Aorta (tissue), 5 donors: ENCODE measurements at places on chromosomes 6 and 20. TPM values are rescaled to one million over a fixed set of nuclear protein-coding genes. Genes with fewer than 3 reads are reported as not detected.

The DEFB113 gene
- polyA plus RNA-seq: not detected

The SPATA25 gene
- 2.3 TPM for polyA plus RNA-seq

The IPCEF1 gene
- 1.8 TPM for polyA plus RNA-seq

The CPNE5 gene
- polyA plus RNA-seq: not detected

The MLN gene
- not detected for polyA plus RNA-seq

The GJA1 gene
- polyA plus RNA-seq: 184 TPM

The AVP gene
- polyA plus RNA-seq: not detected

The TINAG gene
- polyA plus RNA-seq: not detected

The MAP7 gene
- 5.3 TPM for polyA plus RNA-seq

The GJA10 gene
- not detected for polyA plus RNA-seq

The ZBTB24 gene
- polyA plus RNA-seq: 3.1 TPM

The SDCBP2 gene
- polyA plus RNA-seq: 63.4 TPM

The DEFB126 gene
- not detected for polyA plus RNA-seq

The OPN5 gene
- not detected for polyA plus RNA-seq

The KHDC1L gene
- polyA plus RNA-seq: not detected

The IL17F gene
- polyA plus RNA-seq: not detected

The TRIM15 gene
- polyA plus RNA-seq: 1.6 TPM
